ENCODE measurements at places on chromosomes 5 and 9.

DNA sequence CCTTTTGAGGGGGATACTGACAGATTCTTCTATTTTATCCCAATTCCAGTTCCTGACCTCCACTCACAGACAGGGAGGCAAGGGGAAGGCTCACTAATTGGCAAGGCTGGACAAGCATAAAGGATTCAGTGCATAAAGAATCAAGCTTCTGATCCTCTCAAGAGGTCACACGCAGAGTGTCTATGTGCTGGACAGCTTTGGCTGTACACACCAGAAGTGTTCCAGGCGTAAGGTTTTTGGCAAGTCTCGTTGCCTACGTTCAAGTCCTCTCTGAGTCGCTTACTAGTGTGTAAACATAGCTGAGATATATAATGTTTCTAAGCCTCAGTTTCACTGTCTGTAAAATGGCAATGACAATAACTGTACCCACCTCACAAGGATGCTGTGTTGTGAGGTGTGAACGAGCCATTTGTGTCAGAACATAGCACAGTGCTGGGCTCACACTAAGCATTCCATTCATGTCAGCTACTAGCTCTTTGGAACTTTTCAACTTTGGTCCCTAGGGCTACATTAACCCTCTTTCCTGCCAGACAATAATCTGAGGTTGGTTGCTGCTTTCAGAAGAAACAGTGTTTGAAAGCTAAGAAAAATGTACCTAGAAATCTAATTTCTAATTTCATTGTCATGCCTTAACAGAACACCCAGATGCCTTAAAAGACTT lies 52.1 kb downstream of the PALM2AKAP2 start:
- H3K36me3 ChIP-seq: no peaks in the 10 kb centered on the region
- DNase-seq: no peak
- no peaks in the 10 kb centered on the region for H3K4me1 ChIP-seq
- H3K27ac ChIP-seq: no peak overlapping the region
- H3K27me3 ChIP-seq: peaks cover 5% of the 10 kb centered on the region

DNA sequence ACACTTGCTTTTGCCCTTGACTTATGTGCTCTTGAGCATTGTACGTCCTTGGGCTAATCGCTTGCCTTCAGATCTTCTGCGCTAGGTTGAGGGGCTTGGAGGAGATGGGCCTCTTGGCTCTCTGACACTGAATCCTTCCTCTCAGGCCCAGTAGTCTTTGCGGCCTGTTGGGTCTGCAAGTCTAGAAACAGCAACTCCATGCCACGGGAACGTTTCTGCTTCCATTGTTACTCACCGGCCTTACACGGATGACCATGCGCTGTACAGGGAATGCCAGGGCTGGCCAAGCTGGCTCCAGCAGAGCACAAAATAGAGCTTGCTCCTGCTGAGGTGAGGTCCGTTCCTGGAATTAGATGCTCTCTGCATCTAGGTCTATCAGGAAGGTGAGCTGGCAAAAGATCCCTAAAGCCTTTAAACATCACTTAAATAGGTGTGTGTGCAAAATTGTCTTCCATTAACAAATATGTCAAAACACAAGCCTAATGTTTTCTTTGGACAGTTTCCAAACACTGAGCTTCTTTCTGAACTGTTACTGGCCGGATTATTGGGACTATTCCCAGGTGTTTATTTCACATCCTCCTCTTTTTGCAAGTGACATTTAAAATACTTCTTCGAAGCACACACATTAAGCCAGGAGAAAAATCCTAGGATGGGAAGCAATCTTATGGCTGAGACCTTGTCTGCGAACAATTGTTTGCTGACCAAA lies 29.7 kb downstream of the DAPK1 start:
- no peak overlapping the region for H3K4me3 ChIP-seq
- no peaks in the 10 kb centered on the region for H3K4me1 ChIP-seq
- H3K27ac ChIP-seq: no peak overlapping the region
- DNase-seq: no peak
- peaks cover 10% of the 10 kb centered on the region for H3K27me3 ChIP-seq

GRCh38 chr5:109660301-109660700 lies 29.4 kb upstream of the MAN2A1 start:
- no peak overlapping the region for H3K27ac ChIP-seq
- no peaks in the 10 kb centered on the region for H3K36me3 ChIP-seq
- DNase-seq: no peak
- peaks cover 8% of the 10 kb centered on the region for H3K27me3 ChIP-seq
- no peak overlapping the region for H3K4me3 ChIP-seq

GRCh38 chr9:124887832-124888231 lies 25.9 kb downstream of the ARPC5L start:
- DNase-seq: no peak
- peaks cover 18% of the 10 kb centered on the region for H3K36me3 ChIP-seq
- H3K4me3 ChIP-seq: no peak overlapping the region
- H3K27me3 ChIP-seq: no peaks in the 10 kb centered on the region
- H3K4me1 ChIP-seq: peaks cover 5% of the 10 kb centered on the region

GRCh38 chr5:141512390-141512910 lies 23.6 kb downstream of the PCDHGC5 start:
- no peaks in the 10 kb centered on the region for H3K27me3 ChIP-seq
- peak overlapping the region; percentile 96 for H3K27ac ChIP-seq
- peak; percentile 70 for DNase-seq
- H3K36me3 ChIP-seq: peaks cover 2% of the 10 kb centered on the region
- peak overlapping the region; percentile 97 for H3K4me3 ChIP-seq

GRCh38 chr9:129567842-129568559 lies 52.9 kb downstream of the C9orf50 start:
- peaks cover 17% of the 10 kb centered on the region for H3K27me3 ChIP-seq
- H3K4me3 ChIP-seq: peak overlapping the region; percentile 83
- no peak for DNase-seq
- no peaks in the 10 kb centered on the region for H3K36me3 ChIP-seq

DNA sequence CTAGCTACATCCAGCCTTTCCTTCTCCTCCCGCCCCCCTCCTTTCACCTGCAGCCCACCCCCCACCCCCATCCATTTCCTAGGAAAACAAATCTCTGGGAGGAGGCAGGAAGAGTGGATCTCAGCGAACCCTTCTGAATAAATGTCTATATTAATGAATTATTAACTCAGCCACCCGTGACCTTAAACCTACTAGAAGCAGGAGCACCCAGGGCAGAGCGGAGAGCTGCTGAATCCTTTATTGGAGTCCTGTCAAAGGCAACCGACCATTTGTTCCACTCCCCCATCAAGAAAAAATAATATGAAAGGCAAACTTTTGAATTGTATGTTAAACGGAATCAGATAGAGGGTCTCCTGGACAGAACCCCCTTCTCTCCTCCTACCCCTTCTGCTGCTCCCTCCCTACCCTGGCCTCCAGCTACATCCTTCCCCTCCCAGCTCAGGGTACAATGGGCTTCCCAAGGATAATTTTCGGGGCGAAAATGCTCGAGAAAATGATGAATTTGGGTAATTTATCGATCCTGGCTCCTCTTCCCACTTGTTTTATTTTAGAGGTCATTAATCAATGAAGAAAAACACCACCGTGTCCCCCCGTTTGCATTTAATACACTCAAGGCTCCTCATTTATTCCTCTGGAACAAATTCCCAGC lies 3.3 kb upstream of the PRDM6 start:
- no peak for DNase-seq
- H3K4me3 ChIP-seq: no peak overlapping the region
- peaks cover 3% of the 10 kb centered on the region for H3K4me1 ChIP-seq
- H3K27ac ChIP-seq: no peak overlapping the region

GRCh38 chr9:17986595-17986994 lies 407.7 kb downstream of the SH3GL2 start:
- no peaks in the 10 kb centered on the region for H3K4me1 ChIP-seq
- no peaks in the 10 kb centered on the region for H3K36me3 ChIP-seq
- H3K27me3 ChIP-seq: no peaks in the 10 kb centered on the region
- H3K4me3 ChIP-seq: no peak overlapping the region

- H3K4me1 ChIP-seq: no peaks in the 10 kb centered on the region
- H3K36me3 ChIP-seq: no peaks in the 10 kb centered on the region
- H3K27ac ChIP-seq: no peak overlapping the region
- DNase-seq: no peak
- peaks cover 24% of the 10 kb centered on the region for H3K27me3 ChIP-seq
Measured at GRCh38 chr5:156584871-156585270, 257.9 kb downstream of the SGCD start.

- no peak for DNase-seq
- peak overlapping the region; percentile 86 for H3K27ac ChIP-seq
- H3K4me1 ChIP-seq: peaks cover 34% of the 10 kb centered on the region
- peaks cover 9% of the 10 kb centered on the region for H3K36me3 ChIP-seq
Measured at GRCh38 chr9:121353241-121354061, 16.6 kb downstream of the STOM start.

DNA sequence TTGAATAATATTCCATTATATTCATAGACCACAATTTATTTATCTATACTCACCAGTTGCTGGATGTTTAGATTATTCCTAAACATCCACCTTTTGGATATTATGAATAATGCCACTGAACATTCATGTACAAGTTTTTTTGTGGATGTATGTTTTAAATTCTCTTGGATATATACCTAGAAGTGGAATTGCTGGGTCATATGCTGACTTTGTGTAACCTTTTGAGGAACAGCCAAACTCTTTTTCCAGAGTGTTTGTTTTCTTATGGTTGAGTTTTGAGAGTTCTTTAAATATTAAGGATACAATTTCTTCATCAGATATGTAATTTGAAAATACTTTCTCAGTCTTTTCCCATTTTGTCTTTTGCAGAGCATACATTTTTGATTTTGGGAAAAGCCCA lies 2.7 kb downstream of the VPS13A start:
- H3K27ac ChIP-seq: peak overlapping the region; percentile 94
- H3K36me3 ChIP-seq: no peaks in the 10 kb centered on the region
- H3K4me1 ChIP-seq: peaks cover 35% of the 10 kb centered on the region
- no peak for DNase-seq
- H3K4me3 ChIP-seq: peak overlapping the region; percentile 97
- no peaks in the 10 kb centered on the region for H3K27me3 ChIP-seq

DNA sequence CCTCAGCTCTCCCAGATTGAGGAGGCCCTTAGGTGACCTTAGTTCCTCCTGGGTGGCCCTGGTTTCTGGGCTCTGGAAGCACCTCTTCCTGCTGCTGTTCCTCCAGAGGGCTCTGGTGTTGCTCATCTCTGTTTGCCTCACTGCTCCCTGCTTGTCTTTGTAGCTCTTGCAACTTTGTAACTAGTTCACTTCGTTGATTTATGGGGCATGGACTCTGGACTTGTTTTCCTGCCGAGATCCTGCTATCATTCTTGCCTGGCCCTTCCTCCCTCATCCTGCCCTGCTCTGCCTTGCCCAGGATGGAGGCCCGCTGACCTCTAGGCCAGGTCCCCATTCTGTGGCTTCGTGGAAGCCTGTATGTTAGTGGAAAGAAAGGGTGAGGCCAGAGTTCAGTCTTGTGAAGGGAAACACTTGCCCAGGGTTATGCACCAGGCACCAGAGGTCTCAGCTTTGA lies 169.3 kb downstream of the MACROH2A1 start:
- no peak overlapping the region for H3K4me3 ChIP-seq
- H3K27me3 ChIP-seq: peaks cover 43% of the 10 kb centered on the region
- H3K36me3 ChIP-seq: no peaks in the 10 kb centered on the region
- H3K4me1 ChIP-seq: peaks cover 2% of the 10 kb centered on the region

GRCh38 chr9:18394847-18395351 lies 79.1 kb upstream of the ADAMTSL1 start:
- no peak overlapping the region for H3K27ac ChIP-seq
- H3K27me3 ChIP-seq: peaks cover 17% of the 10 kb centered on the region
- H3K4me1 ChIP-seq: no peaks in the 10 kb centered on the region

- H3K4me1 ChIP-seq: peaks cover 12% of the 10 kb centered on the region
- no peak overlapping the region for H3K4me3 ChIP-seq
- H3K36me3 ChIP-seq: peaks cover 3% of the 10 kb centered on the region
- H3K27me3 ChIP-seq: peaks cover 16% of the 10 kb centered on the region
Measured at GRCh38 chr9:133727876-133728441, 10.2 kb downstream of the SARDH start.

DNA sequence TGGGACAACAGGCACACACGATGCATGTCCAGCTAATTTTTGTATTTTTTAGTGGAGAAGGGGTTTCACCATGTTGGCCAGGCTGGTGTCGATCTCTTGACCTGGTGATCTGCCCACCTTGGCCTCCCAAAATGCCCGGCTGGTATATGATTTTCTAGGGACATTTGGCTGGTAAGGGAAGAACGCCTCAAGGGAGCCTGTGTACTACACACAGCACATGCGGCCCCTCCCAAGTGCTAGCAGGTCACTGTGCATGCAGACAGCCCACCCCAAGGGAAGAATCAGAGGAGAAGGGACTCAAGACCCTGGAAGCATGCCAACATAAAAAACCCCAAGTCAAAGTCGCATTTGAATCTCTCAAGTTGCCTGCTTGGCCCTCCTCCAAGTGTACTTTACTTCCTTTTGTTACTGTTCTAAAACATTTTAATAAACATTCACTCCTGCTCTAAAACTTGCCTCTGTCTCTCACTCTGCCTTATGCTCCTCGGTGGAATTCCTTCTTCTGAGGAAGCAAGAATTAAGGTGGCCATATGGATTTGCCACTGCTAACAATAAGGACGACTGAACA lies 24.3 kb upstream of the OTULINL start:
- no peaks in the 10 kb centered on the region for H3K27me3 ChIP-seq
- H3K36me3 ChIP-seq: no peaks in the 10 kb centered on the region
- no peak overlapping the region for H3K4me3 ChIP-seq
- no peak overlapping the region for H3K27ac ChIP-seq

DNA sequence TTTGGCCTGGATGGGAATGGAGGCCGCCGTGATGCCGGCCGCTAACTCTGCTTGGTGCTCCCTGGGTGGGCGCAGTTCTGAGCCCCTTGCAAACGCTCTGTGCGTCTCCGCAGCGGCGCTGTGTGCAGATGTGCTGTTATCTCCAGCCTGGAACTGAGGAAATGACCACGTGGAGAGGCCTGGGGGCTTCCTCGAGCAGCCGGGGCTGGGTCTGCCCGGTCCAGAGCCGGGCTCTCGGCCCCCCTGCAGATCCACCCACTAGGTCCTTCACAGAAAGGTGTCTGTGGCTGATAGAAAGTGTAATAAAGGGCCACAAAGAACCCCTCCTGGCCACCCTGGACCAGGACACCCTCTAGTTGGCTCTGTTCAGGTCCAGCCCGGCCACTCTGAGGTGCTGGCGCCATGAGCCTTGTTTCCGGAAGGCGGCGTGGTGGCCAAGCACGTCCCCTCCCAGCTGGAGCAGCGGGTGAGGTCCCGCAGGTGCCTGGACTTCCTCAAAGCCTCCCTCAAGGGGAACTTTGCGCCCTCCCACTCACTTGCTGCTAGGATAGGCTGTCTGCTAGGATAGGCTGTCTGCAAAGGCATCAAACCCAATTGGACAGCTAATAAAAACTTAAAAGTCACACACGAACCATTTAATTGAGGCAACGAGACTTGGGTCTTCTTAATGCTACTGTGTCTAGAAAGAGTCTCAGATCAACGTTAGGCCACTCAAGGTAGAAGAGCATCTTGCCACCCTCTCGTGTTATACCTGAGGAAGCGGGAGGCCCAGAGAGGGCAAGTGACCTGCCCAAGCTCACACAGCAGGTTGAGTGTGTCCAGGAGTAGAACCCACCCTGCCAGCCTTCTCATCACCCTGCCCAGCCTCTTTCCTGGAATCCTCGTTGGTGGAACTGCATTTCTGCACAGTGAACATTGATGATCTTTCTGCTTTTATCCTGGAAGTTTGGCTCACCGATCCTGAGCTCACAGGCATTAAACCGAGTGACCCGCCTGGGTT lies 109.3 kb upstream of the FCN2 start:
- no peak overlapping the region for H3K4me3 ChIP-seq
- H3K27ac ChIP-seq: no peak overlapping the region
- peaks cover 8% of the 10 kb centered on the region for H3K27me3 ChIP-seq
- H3K36me3 ChIP-seq: no peaks in the 10 kb centered on the region
- DNase-seq: no peak

- H3K27ac ChIP-seq: peak overlapping the region; percentile 92
- no peaks in the 10 kb centered on the region for H3K36me3 ChIP-seq
- no peak for DNase-seq
- no peak overlapping the region for H3K4me3 ChIP-seq
Measured at GRCh38 chr9:113573959-113574352, 110.4 kb downstream of the RGS3 start.
